ENCODE measurements at places on chromosomes 6 and 20.

DNA sequence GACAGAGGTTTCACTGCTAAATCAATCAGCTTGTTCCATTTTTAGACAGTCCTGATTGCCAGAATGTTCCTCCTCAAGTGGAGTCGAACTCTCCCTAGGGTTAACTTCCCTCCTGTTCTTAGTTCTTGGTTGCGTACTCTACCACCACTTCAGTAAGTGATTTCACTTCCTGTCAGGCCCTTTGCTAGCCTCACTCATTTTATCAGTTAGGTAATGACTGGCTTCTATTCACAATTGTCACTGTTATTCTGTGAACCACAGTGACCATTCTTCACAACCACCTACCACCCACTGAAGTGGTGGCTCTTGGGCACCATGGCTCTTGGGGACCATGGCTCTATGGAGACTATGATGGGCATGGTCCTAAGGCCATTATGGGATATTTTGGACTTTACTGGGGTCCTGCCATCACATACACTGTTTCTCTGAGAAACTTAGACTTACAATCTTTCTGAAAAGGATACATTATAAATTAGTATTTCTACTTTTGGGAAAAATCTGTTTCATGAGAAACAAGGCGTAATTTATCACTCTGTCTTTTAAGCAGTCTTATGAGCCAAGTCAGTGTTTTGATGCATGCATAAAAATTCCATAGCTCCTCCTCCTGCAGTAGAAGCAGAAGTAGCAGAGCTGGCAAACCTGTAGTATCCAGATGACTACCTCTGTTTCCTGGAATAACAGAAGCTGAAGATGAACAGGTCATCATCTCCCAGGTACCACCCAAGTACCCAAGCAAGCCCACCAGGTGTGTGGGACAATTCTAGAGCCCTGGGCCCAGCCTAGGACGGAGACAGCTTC lies 66.3 kb downstream of the ATXN1 start:
- no peak for DNase-seq

- DNase-seq: no peak
Measured at GRCh38 chr6:137323860-137324259, 104.7 kb upstream of the IFNGR1 start.

DNA sequence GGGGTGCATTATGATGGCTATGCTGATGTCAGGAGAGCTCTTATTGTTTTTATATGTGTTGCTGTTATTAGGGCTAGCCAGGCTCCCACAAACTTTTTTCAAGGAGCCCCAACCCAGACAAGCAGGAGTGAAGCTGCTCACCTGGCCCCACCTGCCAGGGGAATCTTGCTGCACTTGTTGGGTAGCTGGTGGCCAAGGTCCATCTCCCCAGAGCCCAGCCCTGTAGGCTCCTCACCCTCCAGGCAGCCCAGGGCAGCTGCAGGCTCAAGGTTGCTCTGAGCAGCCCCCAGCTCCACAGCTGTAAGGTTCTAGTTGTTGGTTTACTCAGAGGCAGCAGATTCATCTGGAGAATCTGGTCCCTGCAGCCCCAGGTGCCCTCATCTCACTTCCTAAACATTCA lies 46.8 kb upstream of the SIRPA start:
- no peak for DNase-seq

- no peak for DNase-seq
Measured at GRCh38 chr6:33957892-33958525, 154.2 kb upstream of the MLN start.

GRCh38 chr6:101011186-101011585 lies 130.1 kb upstream of the ASCC3 start:
- no peak for DNase-seq

- DNase-seq: no peak
Measured at GRCh38 chr6:14129575-14129974, 12.0 kb downstream of the CD83 start.

DNA sequence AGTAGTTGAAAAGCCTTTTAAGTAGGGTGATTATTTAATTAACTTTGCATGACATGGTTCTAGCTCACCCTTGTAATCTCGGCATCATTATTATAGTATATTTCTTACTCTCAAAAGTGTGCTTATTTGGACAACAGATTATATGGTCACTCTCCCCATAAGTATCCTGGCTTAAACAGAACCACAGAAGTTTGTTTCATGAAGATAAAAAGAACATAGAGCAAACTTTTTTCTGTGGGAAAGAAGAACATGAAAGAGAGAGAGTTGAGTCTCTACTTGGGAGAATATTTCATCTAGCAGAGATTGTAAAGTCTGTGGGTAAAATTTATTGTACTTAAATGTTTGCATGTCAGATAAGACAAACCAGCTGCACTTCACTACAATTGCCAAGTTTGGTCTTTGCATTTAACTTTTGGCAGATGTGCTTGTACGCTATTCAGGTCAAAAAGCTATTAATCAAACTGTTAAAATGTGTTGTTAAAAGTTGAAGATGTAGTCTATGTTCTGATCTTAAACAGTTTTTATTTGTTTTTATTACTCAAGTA lies 33.4 kb upstream of the PRIM2 start:
- DNase-seq: no peak

DNA sequence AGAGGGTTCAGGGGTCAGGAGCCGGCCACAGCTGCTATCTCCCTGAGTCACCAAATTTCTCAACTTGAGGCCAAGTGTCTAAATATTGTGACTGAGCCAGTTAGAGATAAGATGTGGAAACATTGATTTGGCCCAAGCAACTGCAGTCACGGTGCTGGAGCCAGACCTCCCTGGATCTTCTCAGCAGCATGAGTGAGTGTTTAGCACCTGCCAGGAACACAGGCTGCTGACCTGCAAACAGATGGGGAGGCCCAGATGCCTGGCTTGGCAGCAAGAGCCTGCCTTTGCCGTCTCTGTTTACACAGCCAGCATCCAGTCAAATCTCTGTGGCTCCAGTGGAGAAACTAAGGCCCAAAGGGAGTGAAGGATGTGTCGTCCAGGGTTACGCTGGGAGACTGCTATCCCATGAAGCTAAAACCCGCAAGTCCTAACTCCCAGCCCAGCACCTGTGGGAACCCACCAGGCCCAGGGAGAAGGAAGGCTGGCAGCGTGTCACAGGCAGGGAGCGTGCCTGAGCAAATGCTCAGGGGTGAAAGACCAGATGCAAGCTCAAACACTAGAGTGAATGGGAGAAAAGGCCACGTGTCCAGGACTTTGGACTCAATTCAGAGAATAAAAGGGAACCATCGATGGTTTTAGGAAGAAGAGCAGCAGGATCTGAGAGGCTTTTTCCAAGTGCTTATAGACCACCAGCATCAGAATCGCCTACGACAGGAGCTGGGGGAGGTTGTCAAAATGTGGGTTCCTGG lies 15.9 kb upstream of the PTGIS start:
- DNase-seq: no peak

- no peak for DNase-seq
Measured at GRCh38 chr6:145087034-145087433, 648.3 kb downstream of the EPM2A start.

DNA sequence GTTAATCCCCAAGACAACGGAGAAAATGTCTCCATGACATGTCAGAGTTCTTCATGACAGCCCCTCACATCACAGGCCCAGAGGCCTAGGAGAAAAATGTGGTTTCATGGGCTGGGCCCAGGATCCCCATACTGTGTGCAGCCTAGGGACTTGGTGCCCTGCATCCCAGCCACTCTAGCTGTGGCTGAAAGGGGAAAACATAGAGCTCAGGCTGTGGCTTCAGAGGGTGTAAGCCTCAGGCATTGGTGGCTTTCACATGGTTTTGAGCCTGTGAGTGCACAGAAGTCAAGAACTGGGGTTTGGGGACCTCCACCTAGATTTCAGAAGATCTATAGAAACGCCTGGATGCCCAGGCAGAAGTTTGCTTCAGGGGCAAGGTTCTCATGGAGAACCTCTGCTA lies 122.8 kb downstream of the FHL5 start:
- no peak for DNase-seq

Measured in keratinocyte (primary cell).